ENCODE measurements at places on chromosomes 2 and 18.

DNA sequence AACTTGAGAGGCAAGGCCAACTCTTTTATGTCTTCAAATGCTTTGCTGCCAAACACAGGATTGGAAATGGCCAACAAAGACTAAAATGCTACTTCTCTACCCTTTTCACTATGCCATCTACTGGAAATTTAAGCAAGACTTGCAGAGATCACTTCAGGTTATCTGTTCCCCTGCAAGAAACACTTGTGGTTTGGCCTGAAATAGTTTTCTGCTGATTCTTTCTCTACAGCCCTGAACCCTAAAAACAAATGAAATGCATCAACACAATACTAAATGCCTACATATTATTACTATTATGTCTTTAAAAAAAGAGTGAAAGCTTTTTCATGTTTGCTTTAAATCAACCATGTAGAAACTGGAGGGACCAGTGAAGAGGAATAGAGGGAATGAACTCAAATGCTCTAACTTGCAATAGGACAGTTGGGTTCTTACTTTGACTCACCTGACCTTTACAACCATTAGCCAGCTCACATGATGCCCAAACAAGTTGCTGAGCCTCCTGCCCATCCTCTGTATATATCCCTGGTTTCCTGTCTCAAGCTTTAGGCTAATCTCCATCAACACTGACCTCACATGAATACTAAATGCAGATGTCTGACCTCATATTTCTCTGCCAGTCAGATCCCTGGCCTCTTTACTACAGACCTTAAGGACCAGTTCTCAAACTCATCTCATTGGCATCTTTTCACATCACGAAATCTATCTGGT is 17.5 kb upstream of the ADAM17 start:
- no peak for DNase-seq

DNA sequence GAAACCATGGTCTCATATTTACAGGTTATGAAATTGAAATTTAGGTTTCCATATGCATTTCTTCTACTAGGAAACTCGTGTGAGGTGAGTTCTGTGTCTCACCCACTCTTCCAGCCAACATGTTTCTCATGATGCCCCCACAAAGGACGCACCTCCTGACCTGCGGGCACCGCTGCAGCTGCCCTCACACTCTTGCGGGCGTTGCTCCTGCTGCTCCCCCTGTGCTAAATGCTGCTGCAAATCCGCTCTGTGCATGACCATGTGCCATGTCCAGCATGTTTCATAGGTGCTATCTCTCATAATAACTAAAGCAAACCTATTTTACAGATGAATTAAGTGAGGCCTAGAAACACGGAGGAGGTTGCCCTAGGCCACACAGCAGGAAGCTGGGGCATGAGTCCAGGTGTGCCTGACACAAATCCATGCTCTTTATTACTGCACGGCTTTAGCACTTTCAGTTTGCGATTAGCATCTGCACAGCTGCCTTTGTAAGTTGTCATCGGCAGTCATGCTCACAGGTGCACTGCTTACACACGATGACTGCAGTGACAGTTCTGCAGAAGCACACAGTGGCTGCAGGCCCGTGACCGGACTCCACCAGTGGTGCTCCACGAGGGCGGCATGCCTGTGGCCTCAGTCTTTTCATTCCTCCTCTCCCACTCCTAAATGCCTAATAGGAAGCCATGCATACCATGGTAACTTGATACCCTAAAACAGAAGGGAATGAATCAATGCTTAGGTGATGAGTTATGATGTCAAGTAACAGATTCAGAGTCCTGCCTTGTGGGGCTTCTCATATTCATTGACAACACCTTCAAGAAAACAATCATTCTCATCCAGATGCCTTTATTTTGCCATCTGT is 14.9 kb upstream of the GALR1 start:
- no peak for DNase-seq

- no peak for DNase-seq
Measured at GRCh38 chr2:382728-383022, 94.8 kb upstream of the ALKAL2 start.

- DNase-seq, result no peak
Measured at GRCh38 chr18:6389005-6389404, 25.7 kb downstream of the L3MBTL4 start.

DNA sequence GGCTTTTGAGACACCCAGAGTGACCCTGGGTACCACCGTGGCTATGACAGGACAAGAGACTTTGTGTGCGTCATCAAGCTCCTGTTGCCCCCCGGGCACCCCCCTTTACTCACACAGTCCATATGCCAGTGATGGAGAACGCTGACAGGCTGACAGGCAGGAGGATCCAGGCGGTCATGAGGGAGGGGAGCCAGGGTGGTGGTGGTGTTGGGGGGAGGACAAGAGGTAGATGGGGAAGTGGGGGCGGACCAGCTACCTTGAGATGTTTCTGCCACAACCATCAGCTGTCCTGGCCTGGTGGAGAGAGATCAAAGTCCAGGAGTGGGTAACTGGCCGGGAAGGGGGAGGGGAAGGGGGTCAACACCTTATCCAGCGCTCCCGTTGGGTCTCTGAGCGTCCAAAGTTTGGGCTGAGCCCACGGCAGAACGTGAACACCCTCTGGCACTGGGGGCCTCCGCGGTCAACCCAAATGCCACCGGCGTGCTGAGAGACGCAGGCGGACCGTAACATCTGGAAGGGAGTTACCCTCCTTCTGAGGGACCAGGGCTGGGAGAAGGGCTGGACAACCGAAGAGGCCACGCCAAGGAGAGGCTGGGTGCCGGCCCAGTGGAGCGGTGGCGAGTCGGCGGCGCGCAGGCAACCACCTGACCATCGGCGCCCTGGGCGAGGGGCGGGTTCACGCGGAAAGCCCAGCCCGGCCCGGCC is 575 bp downstream of the TMEM150A start:
- DNase-seq, result no peak

DNA sequence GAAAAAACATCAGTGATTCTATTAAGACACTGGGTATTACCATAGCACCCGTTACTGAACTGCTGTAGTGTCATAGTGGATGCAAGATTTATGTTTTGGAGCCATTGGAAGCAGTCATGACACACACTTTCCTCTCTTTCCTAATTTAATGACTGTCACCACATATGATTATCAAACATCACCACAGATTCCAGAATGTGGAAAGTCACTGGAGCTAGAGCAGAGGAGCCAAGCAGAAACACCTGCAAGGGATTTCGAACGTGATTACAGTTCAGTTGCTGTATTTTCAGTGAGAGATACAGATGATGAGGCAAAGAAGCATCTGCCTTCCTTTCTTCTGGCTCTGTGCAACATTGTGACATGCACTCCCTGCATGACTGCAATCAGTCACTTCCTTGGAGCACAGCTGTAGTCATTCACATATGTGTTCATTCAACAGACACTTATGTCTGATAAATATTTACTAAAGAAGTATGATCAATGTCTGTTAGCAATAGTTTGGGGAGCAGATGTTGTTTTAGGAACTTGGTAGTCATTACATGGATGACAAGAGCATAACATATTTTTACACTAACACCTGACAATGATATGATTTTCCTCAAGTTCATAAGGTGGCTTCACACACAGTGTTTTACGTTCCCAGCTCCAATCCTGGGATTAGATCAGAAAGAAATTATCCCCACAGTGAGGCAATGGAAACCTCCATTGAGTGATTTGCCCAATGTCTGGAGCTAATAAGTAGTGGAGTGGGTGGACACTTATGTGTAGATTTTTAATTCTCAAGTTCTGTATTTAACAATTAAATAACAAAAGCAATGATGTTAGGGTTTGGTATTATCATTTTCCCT is 416.6 kb downstream of the PLCL1 start:
- no peak for DNase-seq

DNA sequence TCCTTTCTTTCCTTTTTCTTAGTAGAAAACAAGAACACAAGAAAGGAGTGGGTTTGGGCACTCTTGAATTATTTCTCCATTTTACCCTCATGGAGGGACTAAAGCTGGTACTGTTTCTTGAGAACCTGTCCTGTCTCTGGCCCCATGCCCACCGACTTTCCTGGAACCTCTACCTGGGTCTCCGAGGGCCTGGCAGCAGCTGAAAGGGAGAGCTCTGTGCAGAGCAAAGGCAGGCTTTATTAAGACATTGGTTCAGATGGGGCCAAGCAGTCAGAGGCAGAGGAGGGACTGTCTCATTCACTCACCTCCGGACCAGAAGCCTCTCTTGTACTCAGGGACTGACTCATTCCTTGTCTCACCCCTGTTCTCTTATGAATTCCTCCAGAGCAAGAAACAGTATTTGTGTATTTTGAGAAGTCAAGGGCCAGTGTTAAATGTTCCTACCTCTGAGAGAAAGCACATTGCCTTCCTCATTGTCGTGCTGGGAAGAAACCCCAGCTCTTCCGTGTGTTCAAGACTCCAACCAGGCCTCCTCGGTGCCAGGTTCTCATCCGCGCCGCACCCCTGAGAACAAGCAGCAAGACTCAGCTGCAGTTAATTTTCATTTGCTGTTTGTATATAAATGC is 201.9 kb upstream of the NT5C1B start:
- DNase-seq, result no peak

DNA sequence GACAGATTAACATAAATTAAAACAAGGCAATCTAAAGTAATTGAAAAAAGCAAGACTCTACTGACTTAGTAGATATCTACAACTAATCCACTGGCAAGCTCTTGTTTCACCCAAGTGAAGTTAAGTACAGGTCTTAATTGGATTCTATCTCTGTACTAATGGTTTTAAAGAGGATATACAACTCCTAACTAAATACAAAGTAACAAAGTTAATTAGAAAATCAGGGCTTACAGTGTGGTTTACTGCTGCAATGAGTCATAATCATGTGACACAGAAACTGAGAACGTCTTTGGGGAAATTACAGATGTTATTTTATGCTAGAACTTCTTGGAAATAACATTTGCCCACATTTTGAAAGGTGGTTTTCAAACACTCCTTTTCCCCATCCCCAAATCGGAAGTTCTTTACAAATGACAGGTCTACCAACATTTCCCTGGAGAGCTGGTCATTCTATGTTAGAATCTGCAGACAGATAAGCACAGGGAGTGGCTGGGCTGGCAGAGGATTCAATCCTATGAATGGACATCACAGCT is 245.3 kb downstream of the STK39 start:
- DNase-seq, result no peak

DNA sequence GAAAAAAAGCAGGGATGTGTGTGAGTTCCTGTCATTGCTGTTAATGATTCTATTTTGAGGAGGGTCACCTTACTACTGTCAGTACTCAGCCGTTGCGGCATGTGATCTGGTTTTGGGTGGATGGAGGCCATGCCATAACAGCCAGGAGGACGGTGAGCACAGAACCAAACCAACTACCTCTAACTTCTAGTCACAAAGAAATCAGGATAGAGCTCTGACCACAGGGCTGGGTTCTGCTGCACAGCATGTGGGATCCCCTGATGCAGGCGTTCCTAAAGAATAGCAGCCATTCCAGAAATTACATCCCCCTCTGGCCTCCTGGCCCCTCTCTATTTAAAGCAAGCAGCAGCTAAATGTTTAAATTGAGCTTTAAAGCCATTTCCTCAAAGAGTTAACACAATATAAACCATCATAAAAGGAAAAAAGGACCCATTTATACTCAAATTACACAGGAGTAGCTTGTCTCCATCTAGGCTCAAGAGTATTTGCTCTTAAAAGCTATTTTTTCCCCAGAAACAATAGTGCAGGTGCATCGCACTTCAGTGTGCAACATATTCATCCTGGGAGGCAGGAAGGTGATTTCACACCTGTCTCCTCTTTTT is 786.4 kb downstream of the RNF144A start:
- no peak for DNase-seq

DNA sequence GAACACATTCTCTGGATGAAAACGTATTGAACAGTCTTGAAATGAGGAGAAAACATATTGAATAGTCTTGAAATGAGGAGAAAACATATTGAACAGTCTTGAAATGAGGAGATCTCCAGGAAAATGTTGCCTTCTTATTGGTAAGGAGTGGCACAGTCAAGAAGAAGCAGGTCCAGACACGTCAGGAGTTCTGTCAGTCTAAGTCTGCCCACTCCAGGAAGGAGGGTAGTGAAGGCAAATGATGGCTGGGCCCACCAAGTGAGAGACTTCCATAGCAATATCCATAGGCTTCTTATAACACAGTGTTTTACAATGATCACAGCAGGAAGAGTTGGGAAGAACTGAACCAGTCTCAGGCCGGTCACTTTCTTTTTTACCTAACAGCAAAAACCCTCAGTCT is 316.2 kb downstream of the ETAA1 start:
- DNase-seq, result no peak

GRCh38 chr18:32553174-32553573 is 82.5 kb upstream of the GAREM1 start:
- no peak for DNase-seq

DNA sequence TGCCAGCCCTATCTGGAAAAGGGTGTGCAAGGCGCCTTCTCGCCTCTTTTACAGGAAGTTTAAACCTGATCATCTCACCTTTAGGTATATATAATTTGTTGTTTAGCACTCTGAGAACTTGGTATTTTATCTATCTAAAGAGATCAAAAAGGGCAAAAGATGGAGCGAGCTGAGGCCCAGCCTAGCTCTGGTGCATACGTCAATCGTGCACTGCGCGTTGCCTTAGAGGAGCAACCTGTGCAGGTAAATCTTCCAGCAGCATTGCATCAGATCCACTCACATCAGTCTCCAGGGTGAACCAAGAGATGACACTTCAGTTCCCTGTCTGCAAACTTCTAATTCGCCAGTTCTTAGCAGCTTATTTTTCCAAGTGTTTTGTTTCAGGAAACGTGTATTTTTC is 15.4 kb downstream of the BCL11A start:
- DNase-seq, result no peak

GRCh38 chr2:71637168-71637567 is 183.8 kb downstream of the DYSF start:
- DNase-seq, result no peak

DNA sequence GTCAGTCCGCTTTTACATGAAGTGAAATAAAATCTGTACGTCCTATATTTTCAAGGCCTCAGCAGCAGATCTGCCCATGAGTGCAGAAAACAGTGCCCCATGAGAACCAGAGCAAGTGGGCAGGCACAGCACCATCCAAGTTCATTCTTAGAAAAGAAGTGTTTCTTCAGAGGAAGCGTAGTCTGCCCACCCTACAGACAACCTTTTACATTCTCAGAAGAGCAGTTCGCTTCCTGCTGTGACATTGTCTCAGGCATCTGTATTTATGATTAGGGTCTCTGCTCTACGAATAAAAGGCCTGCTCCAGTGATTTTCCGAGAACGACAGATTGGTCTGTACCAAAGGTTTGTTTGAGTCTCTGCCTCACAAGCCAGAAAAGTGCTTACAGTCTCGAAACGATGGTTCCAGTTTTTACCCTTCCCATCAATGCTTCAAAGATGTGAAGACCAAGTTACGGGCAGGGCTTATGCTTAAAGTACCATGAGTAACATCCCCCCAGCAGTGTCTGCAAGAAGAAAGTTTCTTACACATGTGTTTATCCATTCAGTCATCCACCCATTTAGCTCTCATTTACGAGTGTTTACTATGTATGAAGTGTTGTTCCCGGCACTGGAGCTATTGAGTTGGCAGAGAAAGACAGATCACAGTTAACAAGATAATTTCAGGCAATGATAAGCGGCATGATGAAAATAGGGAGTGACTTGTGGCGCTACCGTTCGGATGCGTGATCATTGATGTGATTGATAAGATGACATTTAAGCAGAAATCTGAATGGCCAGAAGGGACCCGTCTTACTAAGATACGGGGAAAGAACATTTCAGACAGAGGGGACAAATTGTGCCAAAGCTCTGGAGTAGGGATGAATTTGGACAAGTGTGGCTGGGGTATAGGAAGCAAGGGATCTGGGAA is 31.4 kb upstream of the CTLA4 start:
- no peak for DNase-seq
